ENCODE measurements at places on chromosomes 4 and X.

- no peak for DNase-seq
These were observed 216.5 kb upstream of the DKK2 start for GRCh38 chr4:107252571-107252970.

GRCh38 chrX:40281336-40282005, 183.7 kb upstream of the BCOR start:
- no peak for DNase-seq

DNA sequence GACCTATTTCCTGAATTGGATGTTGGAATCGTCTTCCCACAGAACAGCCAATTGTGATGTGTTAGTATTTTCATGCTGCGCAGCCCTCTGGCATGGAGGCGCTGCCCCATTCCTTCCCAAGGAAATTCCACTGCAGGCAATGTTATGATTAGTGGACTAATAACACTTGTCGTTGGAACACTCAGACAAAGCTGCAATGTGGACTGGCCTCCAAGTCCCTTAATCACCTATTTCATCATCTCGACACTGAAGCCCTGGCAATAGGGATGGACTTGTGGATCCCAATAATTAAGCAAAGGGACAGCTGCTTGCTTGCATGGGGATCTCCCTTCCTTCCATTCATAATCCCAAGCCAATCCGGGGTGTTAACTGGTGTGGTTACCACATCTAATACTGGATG, 78.8 kb upstream of the PLAC1 start:
- DNase-seq: no peak

GRCh38 chrX:64204701-64205440, 637 bp downstream of the AMER1 start:
- no peak for DNase-seq

DNA sequence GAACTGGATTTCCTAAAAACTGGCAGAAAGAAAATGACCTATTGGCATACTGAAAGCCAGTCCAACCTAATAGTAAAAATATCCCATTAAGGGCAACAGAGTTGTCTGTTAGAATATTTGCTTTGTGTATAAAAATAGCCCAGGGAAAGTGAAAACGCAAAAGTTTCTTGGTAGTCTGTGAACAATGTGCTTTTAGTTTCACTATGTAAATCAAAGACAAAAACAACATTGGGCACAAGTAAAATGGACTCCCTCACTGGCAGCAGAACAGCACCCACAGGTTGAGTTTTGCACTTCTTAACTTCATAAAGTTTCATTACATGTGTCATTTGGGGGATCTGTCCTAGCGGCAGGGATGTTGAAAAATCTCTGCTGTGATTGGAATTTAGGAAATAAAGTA, 4.3 kb upstream of the FGG start:
- DNase-seq: no peak

DNA sequence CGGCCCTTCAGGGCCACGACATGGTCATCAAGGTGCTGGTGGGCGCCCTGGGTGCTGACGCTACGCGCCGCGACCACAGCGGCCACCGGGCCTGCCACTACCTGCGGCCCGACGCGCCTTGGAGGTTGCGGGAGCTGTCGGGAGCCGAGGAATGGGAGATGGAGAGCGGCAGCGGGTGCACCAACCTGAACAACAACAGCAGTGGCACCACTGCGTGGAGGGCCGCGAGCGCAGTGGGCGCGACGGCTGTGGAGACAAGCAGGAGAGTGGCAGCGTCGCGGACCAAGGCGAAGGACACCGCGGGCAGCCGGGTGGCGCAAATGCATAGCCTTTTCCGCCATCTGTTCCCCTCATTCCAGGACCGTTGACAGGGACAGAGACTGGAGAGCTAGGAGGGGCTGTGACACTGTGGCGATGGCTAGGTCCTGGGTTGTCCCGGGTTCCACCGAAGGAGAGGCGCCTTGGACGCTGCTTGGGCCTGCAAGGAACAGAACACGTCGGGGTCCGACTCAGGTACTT, 919 bp downstream of the SOWAHD start:
- no peak for DNase-seq

GRCh38 chr4:70703619-70704214, 15.4 kb downstream of the UTP3 start:
- DNase-seq: no peak

All from vagina (tissue), 2 donors.